NCI-H82 (cell line): ENCODE measurements at places on chromosomes 7 and 10.

- no peak for DNase-seq
Measured at GRCh38 chr7:139494835-139495579, 11.5 kb upstream of the KLRG2 start.

- DNase-seq = peak; percentile 68
Measured at GRCh38 chr7:55912748-55913158, 25.5 kb downstream of the ZNF713 start.

- no peak for DNase-seq
Measured at GRCh38 chr10:94264085-94264484, 98.7 kb downstream of the NOC3L start.

DNA sequence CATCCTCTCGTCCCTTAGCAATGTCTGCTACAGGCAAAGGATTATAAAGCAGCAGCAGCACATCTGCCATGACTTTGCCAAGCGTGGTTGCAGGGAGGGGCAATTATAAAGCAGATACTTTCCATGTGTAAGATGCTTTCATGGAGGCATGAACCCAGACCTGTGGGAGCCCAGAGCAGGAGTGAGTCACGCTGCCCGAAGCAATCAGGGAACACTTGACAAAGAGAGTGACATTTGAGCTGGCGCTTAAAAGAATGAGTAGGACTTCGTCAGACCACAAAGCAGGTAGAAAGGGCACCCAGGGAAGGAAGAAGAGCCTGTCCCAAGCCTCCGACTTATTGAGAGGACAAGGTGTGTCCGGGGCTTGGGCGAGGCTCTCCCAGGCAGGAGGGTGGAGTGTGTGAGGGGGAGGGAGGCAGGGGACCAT, 147.2 kb downstream of the MYOF start:
- DNase-seq = peak; percentile 23

- DNase-seq = no peak
Measured at GRCh38 chr10:88512599-88512998, 70.5 kb downstream of the RNLS start.

DNA sequence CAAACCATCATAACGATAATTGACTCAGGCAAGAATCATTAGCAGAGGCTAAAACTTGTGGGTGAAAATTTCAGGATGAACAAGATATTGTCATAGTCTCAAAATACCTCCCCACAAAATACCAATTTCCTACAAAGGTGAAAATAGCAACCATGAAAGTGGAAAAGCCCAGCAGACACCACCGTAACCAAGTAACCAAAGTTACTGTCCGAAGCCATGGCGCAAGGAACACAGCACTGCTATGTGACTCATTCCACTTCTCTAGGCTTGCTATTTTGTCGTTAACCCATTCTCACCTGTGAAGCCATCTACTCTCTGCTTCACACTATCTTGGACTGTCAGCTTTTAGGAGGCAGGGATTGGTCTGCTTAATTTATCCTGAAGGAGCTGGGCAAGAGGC, 113.8 kb upstream of the CACUL1 start:
- DNase-seq = no peak

DNA sequence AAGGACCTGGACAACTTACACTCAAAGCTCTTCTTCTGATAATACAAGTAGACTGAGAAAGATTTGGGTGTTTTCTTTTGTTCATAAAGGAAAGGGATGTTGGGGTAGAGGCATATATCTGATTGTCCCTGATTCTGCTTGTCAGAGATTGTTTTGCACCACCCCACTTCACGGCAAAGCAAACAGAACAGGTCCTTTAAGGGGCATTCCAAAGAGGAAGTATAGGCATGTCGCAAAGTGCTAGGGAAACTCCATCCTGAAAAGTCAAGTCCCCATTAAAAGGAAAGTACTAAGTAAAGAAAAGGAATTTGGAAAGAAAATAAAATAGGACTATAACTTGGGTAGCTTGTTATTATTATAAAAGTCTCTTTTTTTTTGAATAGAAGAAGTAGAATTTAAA, 233.0 kb downstream of the DNAJB9 start:
- DNase-seq = no peak

DNA sequence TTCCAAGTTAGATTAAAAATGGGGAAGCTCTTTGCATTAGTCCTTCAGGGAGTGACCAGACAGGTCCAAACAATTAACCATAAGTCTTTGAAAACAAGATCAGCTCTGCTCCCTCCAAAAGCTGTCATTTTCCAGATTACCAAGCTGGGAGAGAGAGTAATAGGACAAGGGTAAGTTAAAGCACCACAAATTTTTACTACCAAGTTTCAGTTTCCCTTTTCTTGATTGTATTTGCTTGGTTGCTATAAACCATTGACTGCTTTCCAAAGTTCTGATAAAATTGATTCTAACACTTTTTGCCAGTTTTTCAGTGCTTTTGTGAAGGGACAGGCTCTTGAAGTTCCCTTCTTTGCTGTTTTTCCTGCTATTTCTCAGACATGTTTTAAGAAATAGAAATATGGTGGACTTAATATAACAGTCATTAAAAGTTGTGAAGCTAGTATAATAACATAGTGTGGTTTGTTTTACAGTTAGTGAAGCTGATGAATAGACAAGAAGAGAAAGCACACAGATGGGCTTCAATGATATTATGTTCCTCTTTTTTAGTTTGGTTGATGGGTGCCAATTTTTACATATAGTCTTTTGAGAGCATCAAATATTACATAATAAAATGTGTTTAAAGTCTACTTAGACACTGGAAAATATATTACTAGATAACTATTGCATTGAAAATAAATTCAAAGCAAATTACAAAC, 40.0 kb upstream of the ZNF365 start:
- DNase-seq = no peak

DNA sequence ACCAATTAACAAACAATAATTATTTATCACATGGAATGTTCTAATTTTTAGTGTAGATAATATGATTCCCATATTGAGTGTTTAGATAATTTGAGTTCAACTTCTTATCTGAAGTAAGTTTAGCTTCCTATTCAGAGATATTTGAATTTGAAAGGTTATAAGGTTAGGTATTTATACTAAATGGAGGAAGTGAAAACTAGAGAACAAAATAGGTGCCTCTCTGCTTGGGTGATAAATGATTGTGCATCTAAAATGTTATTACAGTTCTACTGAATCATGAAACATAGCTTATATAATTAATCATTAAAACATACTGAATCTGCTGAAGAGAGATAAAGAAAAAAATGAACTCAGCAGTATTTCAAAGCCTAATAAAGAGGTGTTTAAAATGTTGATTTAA, 1174.3 kb downstream of the XPNPEP1 start:
- DNase-seq = no peak

- DNase-seq = no peak
Measured at GRCh38 chr10:118922226-118922625, 107.3 kb upstream of the NANOS1 start.

- DNase-seq = no peak
Measured at GRCh38 chr7:116417593-116418345, 81.8 kb upstream of the CAV2 start.

DNA sequence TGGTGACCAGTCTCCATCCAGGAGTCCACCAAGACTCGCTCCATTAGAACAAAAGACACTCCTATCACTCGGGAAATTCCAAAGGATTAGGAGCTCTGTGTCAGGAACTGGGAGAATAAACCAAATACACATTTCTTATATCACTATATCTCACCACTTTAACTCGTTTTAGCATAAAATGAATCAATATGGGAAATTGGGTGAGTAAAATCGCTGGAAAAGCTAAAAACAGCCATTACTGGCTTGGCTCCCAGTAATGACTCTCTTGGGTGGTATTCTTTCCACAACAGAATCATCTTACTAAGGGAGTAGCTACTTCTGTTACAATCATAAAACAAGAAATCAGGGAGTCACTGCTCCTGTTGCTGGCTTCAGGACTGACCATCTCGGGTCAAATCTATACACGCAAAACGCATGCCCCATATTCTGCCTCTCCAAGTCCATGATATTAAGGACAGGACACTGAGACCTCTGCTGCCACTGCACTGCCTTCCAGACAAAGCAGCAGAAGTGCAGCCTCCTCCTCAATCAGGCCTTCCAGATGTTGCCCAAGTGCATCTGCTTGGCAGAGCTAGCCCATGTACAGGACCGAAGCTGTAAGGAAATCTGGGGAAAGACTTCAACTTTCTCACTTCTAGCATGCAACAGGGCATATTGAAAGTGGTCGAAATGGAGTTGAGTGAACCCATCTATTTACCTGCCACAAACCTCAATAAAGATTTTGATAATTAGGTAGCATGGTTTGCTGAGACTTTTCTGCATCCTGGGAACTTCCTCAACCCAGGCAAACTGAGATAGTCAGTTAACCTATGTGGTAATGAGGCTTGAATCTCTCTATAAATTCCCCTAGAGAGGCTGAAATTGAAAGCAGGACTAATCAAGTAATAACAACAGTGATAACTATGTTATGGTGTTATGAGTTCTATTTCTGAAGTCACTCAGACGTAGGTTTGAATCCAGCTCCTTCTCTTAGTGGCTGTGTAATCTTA, 14.4 kb upstream of the PANK1 start:
- DNase-seq = no peak

GRCh38 chr10:9657530-9657929, 1360.1 kb upstream of the CELF2 start:
- no peak for DNase-seq

DNA sequence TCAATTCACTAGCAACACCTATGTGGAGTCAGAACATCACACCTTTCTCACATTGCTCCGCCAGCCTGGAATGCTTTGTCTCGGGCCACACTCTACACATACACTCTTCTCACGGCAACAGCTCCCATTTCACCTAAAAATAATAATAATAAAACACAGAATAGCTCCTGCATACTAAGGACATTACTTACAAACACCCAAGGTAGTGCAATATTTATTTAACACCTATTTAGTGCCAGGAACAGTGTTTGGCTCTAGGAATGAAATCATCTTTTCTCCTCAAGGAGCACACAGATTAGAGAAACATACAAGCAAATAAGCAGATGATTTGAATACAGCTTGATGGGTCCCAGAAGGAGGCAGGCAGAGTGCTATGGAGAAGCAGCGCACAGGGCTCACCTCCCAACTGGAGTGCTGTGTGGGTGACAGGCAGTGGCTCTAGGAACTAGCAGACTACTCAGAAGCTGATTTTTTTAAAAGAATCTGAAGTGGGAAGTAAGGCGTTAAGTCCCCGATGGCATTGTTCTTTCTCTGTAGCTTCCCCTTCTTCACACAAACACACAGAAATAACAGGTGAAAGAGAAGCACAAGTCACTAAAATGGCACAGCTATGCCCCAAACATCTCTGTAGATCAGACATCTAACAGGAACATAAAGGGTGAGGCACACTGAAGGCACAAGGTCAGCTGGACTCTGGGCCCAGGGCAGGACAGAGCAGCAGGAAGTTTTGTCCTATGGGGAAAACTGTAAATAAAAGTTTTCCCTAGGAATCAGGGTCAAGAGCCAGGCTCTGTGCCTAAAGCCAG, 16.7 kb downstream of the USP6NL start:
- no peak for DNase-seq

- no peak for DNase-seq
Measured at GRCh38 chr7:18558910-18559309, 63.4 kb downstream of the HDAC9 start.

- no peak for DNase-seq
Measured at GRCh38 chr10:92074126-92074887, 150.7 kb downstream of the BTAF1 start.
